ENCODE measurements at places on chromosomes 4 and X.

GRCh38 chr4:111946800-111947199, 198.5 kb upstream of the FAM241A start:
- DNase-seq = no peak

DNA sequence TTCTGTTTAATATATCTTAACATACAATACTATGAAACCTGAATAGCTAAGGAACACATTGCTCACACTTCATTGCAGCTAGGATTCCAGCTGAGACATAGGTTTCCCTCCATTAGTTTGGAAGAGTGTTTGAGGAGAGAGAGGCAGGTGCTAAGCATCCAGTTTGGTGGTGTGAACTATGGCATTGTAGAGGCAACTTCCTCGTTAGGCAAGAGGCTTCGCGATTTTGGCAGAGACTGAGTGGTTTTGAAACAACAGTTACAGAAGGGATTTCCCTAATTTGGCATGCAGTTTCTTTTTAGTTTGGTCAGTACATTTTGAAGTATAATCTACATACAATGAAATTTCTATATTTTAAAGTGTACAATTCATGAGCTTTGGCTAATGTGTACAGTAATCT, 117.1 kb upstream of the BMP3 start:
- DNase-seq = no peak

DNA sequence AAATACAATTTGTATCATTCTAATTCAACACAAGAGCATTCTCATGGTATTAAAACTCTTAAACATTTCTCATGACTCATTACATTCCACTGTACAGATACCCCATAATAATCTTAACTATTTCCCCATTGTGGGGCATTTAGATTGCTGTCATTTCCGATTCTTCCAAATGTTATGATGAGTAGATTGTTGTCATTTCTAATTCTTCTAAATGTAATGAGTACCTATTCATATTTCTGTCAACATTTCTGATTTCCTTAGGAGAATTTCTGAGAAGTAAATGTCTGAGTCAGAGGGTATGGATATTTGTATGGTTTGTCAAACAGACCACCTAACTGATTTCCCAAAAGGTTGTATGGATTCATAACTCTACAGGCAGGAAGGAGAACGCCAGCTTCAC, 8.3 kb downstream of the S100G start:
- DNase-seq = no peak

DNA sequence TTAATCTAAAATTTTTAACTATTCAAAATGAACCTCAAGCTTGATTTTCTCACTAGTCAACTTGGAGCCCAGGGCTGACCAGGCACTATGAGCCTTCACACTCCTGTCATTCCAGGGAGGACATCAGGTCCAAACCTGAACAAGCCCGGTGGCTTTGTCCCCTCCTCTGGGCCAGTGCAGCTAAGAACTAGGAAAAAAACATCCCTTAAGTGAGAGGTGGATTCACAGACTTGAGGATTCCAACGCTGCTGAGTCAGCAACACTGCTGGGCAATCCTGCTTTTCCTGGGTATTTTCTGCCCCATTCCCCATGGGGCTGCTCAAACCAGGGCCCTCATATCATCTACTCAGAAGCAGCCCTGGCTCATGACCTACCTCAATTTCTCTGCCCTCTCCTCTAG, 4.0 kb downstream of the RNF212 start:
- DNase-seq = no peak

DNA sequence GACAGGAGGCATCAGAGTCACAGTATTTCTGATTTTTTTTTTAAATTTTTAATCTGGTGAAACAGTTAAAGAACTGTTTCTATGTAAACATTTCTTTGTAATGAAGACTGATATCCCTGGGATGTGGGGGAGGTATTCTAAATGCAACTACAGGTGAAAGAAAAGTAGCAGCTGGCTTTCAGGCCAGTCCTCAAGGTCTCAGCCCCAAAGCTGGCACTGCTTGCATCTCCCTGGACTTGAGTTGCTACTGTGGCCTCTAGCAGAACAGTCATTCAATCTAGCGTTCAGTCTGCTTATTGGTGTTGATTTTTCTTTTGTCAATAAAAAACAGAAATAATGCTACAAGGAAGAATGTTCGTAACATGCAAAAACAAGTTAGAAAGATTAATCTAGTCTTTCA, 4.9 kb downstream of the MBNL3 start:
- DNase-seq = no peak

DNA sequence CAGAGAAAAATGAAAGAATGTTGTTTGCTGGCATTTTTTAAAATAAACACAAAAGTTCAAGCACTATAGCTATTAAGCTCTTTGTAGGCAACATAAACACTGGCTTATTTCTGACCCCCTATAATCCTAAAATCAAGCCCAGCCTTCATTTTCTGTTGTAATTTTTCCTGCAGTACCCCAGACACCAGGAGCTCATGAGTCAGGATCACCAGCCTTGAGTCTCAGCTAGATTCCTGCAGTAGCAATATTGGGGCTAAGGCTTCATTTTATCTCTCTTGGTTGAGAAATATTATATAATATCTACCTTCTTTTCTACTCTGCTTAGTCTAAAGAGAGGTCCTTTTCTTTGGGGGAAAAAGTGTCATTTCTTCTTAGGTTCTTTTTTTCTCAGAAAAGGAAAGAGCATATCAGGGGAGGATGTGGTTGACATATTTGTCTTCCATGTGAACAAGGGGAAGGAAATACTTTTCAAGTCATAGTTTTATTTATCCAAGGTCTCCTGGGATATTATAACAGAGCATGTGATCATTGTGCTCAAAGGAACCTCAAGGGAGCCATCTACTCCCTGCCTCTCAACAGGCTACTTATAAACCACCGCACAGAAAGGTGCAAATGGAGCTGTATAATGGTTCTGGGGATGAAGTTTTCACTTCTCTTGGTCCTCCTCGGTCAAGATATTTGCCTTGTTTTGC, 678.3 kb upstream of the NR3C2 start:
- DNase-seq = no peak

DNA sequence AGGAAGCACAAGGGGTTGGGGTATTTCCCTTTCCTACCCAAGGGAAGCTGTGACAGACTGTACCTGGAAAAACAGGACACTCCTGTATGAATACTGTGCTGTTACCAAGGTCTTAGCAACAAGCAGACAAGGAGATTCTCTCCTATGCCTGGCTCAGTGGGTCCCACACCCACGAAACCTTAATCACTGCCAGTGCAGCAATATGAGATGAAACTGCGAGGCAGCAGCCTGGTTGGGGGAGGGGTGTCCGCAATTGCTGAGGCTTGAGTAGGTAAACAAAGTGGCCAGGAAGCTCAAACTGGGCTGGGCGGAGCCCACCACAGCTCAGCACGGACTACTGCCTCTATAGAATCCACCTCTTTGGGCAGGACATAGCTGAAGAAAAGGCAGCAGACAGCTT, 197.7 kb downstream of the INPP4B start:
- no peak for DNase-seq

DNA sequence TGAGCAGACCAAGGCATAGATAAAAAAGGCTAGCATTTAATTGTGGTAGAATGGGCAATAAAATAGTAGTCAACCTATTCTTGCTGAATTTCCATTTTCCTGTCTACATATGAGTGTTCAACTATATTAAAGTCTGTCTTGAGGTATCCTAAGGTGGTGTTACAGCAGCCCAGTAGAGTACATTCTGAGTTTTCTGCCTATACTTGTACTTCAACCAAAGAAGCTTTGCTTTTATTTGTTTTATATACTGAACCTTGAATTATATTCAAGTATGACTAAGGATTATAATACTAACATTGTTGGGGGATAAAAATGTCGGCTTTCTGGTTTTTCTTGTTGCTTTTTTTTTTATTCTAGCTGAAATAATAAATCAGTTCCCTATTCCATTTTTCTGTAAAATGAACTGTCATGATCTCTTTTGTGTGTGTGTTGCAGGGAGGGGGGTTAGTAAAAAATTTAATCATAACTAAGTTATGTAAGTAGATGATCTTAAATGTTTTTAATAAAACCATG, 106.7 kb downstream of the PDLIM5 start:
- DNase-seq = no peak

GRCh38 chrX:133939655-133940302, 45.6 kb downstream of the GPC3 start:
- no peak for DNase-seq

Data from lower leg skin (tissue), 4 donors.